ENCODE measurements at places on chromosomes 1 and 21.

- DNase-seq = no peak
- peaks cover 16% of the 10 kb centered on the region for H3K4me1 ChIP-seq
- H3K36me3 ChIP-seq = peaks cover 15% of the 10 kb centered on the region
- H3K4me3 ChIP-seq = no peak overlapping the region
- no peaks in the 10 kb centered on the region for H3K27me3 ChIP-seq
Observed at GRCh38 chr21:34004013-34004938, 69.1 kb upstream of the MRPS6 start.

GRCh38 chr1:208008534-208008933 lies 97.6 kb upstream of the CD34 start:
- H3K4me1 ChIP-seq = no peaks in the 10 kb centered on the region
- H3K36me3 ChIP-seq = no peaks in the 10 kb centered on the region
- H3K27ac ChIP-seq = no peak overlapping the region

DNA sequence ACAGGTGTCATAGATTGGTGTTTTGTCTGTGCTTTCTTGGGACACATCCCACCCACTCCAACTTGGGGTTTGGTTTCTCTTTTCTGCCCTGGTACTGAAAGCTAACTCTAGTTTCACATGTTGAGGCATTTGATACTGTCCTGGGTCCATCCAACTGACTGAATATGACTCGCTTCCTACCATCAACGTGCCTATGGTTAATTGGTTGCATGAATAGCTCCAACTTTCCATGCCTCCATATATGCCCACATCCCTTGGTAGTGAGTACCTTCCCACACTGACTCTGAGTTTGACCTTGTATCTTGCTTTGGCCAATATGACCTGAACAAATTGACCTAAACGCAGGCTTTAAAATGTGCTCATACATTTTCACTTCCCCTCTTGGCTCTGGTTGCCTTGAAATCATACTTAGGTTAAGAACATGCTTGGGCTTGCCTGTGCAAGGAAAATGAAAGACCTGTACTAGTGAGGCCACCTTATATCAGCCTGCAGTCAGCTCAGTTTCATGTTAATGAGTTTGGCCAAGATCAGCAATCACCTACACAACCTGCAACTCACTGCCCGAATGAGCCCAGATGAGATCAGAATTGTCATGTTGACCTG lies 81.0 kb upstream of the KCNK2 start:
- H3K27ac ChIP-seq = no peak overlapping the region
- no peak for DNase-seq
- H3K4me3 ChIP-seq = no peak overlapping the region
- H3K4me1 ChIP-seq = no peaks in the 10 kb centered on the region
- H3K27me3 ChIP-seq = no peaks in the 10 kb centered on the region

GRCh38 chr1:69697340-69697739 lies 129.6 kb downstream of the LRRC7 start:
- no peaks in the 10 kb centered on the region for H3K36me3 ChIP-seq
- H3K4me1 ChIP-seq = no peaks in the 10 kb centered on the region
- H3K4me3 ChIP-seq = no peak overlapping the region
- no peaks in the 10 kb centered on the region for H3K27me3 ChIP-seq
- no peak for DNase-seq
- H3K27ac ChIP-seq = no peak overlapping the region

Measured in activated CD4-positive, alpha-beta memory T cell treated with anti-CD3 and anti-CD28 coated beads, Interleukin-2, amount 10 ng/mL, durations not matched to agents 7 days and 5 days (primary cell).